T-helper 9 cell (primary cell): ENCODE measurements at places on chromosomes 16 and 17.
A peak's percentile ranks its signal among the peaks of the same experiment; 100 is the strongest.

DNA sequence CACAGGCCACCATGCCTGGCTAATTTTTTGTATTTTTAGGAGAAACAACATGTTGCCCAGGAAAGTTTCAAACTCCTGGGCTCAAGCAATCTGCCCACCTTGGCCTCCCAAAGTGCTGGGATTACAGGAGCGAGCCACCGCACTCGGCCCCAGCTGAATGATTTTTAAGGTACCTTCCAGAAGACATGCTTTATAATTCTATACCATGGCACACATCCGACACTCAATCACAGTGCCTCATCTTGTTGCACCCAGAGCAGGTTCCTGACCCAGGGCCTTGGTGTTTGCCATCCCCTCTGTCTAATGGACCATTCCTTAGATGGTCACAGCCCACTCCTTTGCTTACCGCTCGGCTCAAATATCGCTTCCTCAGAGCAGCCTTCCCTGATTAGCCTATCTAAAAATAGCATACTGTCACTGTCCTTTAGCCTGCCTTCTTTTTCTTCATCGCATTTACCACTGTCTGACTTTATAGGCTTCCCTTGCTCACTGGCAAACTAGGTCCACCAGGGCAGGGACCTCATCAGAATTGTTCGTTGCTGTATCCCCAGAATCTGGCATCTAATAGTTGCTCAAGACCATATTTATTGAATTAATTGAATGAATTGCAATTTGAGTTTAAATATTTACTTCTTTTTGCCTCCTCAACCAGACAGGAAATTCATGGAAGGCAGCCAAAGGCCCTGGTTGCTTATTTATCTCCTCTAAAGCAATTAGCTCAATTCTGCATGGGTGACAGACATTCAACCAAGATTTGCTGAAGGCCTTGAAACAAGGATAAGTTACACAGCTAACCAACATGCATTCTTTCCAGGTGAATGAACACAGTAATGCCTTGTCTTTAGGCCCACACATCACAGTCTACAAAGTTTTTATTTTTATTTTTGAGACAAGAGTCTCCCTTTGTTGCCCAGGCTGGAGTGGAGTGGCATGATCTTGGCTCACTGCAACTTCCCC is 6.3 kb upstream of the TENT4B start:
- DNase-seq: no peak

GRCh38 chr17:10069301-10069700 is 129.1 kb downstream of the GAS7 start:
- DNase-seq: no peak

DNA sequence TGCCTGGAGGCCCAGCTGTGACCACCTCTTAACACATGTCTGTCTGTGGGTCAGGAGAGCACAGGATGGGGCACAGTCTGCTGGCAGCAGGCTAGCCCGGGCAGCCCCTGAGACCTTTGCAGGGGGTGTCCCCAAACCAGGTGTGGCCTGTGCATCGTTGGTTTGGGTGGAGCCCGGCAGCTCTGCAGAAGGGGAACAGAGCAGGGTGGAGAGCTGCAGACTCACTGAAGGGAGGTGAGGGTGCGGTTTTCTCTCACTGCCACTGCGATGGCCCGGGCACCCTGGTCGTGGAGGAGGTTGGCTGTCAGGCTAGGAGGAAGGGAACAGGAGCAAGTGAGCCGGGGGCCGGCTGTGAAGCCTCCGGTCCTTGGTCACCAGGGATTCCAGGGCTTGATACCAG is 28.8 kb downstream of the NLRC3 start:
- DNase-seq: no peak

- DNase-seq: peak; percentile 24
Measured at GRCh38 chr16:74999219-74999608, 390 bp downstream of the ZNRF1 start.

DNA sequence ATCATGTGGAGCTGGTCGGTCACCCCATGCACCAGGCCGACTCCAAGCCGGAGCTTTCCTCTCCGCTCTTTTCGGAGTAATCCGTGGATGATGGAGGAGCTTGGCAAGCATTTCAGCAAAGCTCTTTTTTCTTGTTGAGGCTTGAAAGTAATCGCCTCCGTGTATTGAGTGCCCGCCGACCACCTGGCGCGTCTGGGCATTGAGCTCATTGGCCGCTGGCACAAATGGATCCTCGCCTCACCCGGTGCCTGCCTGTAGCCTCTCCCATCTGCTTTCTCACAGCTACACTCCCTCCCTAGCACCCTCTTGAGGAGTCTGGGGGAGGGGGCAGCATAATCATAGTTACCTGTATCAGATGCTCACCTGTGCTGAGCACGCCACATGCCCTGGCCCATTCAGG is 148.9 kb downstream of the CMIP start:
- DNase-seq: no peak

DNA sequence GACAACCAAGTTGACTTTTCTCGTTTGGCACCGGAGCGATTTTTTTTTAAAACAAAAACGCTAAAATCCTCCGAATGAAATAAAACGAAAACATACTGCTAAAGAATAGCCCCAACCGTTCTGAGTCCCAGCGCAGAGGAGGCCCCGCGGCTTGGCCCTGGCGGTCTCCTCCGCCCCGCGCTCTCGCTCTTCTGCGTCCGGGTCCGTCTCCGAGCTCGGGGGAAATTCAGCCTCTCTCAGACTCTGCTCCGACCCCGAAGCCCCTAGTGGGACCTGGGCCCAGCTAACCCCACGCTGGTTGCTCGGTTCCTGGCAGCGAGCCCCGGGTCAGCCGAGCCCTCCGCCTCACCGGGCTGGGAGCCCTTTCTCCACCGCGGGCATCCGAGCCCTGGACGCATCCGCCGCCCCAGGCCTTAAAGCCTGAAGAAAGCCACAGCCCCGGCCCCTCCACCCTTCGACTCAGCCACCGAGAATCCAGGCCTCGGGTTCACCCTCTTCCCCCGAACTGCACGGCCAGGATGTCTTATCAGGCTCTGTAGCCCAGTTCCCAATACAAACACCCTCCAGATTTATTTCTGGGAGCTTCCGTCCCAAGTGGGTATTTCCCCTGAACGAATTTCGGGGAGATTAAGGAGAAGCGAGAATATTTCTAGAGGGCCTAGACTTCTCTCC is 1.2 kb downstream of the TBX2 start:
- DNase-seq: no peak
